ENCODE measurements at places on chromosomes 5 and 9.
A peak's percentile ranks its signal among the peaks of the same experiment; 100 is the strongest.

- no peak for DNase-seq
These were observed 29.5 kb upstream of the NFIB start for GRCh38 chr9:14343261-14344031.

DNA sequence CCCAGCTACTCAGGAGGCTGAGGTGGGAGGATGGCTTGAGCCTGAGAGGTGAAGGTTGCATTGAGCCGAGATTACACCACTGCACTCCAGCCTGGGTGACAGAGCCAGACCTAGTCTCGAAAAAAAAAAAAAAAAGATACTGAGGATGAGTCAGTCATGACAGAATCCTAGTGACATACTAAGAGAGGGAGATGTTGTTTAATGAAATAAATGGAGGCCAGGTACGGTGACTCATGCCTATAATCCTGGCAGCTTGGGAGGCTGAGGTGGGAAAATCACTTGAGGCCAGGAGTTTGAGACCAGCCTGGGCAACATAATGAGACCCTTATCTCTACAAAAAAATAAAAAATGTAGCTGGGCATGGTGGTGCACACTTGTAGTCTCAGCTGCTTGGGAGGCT is 107.2 kb downstream of the ZFAND5 start:
- DNase-seq: no peak

DNA sequence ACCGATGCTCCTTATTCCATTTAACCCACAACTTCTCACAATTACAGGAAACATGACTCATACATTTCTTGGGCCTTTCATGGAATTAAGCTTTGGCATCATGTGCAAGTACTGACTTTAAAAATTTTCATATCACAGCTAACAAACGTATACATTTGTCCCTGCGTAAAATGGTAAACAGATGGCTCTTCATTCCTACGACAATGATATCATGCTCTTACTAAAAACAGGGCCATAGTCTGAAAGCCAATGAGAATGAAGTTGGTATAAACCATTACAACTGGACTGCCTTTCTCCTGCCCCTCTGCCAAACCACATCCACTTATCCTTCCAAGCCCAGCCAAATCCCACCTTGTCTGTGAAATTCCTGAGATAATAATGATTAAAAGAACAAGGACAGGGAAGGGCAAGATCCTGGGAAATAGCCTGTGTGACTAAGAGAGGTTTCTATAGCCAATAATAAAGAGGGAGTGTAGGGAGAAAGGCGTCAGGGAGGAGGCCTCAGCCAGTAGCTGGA is 44.9 kb upstream of the ZNF366 start:
- DNase-seq: peak; percentile 44

DNA sequence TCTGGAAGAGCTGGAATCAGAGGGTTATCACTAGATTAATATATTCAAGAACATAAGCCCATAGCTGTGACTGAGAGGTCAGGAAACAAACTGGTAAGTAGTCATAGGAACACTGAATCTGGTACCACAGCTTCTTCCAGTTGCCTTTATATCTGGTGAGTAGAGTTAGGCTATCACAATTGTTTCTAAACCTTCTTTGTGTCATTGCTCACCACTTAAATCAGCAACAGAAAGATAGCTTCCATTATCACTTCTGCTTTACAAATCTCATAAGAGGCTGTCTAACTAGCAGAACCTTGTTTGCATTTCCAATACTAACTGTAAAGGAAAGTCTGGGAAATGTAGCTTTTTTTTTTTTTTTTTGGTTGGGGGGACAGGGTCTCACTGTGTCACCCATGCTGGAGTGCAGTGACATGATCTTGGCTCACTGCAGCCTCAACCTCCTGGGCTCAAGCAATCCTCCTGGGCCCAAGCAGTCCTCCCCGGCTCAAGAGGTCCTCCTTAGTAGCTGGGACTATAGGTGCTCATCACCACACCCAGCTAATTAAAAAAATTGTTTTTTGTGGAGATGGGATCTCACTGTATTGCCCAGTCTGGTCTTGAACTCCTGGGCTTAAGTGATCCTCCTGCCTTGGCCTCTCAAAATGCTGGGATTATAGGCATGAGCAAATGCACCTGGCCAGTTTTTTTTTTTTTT is 22.0 kb downstream of the CDC42SE2 start:
- no peak for DNase-seq

GRCh38 chr9:2302606-2303005 is 287.5 kb downstream of the SMARCA2 start:
- no peak for DNase-seq

GRCh38 chr9:90975781-90976538 is 174.3 kb downstream of the SYK start:
- peak; percentile 30 for DNase-seq

GRCh38 chr9:131162886-131163285 is 37.5 kb downstream of the NUP214 start:
- no peak for DNase-seq

- no peak for DNase-seq
These were observed 46.2 kb upstream of the FCN2 start for GRCh38 chr9:134834217-134834956.

GRCh38 chr5:68479524-68479923 is 264.0 kb downstream of the PIK3R1 start:
- DNase-seq: no peak

GRCh38 chr9:3458806-3459475 is 66.9 kb downstream of the RFX3 start:
- DNase-seq: no peak

- DNase-seq: peak; percentile 4
These were observed 22.0 kb downstream of the CCNH start for GRCh38 chr5:87390576-87391199.

- DNase-seq: peak; percentile 84
These were observed 97.7 kb upstream of the MVB12B start for GRCh38 chr9:126228781-126229444.

GRCh38 chr9:114507726-114508125 is 2.5 kb upstream of the WHRN start:
- DNase-seq: no peak

- peak; percentile 8 for DNase-seq
These were observed 56.1 kb downstream of the MTREX start for GRCh38 chr5:55363856-55364255.

DNA sequence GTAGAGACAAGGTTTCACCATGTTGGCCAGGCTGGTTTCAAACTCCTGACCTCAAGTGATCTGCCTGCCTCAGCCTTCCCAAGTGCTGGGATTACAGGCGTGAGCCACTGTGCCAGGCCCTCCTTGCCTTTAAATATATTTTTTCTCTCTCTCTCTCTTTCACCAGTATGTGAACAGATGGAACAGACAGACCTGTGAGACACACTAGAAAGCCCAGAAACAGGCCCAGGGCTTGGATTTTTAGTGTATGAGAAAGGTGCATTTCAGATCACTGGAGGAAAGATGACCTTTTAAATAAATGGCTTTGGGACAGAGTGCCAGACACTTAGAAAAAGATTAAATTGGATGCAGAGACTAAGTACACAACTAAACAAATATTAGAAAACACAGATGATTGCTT is 3.1 kb downstream of the RASGEF1C start:
- DNase-seq: no peak

- no peak for DNase-seq
These were observed 74.7 kb downstream of the TMEM161B start for GRCh38 chr5:88193896-88194295.

- DNase-seq: no peak
These were observed 3.5 kb downstream of the BOD1 start for GRCh38 chr5:173612948-173613347.

- no peak for DNase-seq
These were observed 61.3 kb upstream of the STXBP1 start for GRCh38 chr9:127550751-127551150.

GRCh38 chr5:138024117-138024516 is 8.8 kb downstream of the FAM13B start:
- DNase-seq: no peak

DNA sequence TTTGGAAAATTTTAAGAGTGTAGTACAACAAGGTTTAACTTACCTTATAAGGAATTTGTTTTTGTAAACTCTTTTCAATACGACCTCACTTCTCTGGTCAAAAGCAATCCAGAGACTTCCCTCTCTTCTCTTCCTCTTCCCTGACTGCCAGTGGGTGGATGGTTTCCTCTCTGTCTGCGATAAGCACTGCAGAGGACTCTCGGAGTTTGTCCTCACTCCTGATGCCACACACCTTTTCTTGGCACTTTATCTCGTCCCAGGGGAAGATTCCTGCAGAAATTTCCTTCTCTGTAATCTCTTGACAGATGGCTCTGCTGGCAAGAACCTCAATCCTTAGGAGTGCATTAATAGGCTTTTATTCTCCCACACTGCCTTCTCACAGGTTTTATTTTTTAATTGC is 641.6 kb downstream of the NR2F1-AS1 start:
- DNase-seq: no peak

GRCh38 chr5:170142196-170142595 is 36.5 kb downstream of the FOXI1 start:
- DNase-seq: no peak

All from AG08395 (cell line).